ENCODE measurements at places on chromosomes 7 and 10.

DNA sequence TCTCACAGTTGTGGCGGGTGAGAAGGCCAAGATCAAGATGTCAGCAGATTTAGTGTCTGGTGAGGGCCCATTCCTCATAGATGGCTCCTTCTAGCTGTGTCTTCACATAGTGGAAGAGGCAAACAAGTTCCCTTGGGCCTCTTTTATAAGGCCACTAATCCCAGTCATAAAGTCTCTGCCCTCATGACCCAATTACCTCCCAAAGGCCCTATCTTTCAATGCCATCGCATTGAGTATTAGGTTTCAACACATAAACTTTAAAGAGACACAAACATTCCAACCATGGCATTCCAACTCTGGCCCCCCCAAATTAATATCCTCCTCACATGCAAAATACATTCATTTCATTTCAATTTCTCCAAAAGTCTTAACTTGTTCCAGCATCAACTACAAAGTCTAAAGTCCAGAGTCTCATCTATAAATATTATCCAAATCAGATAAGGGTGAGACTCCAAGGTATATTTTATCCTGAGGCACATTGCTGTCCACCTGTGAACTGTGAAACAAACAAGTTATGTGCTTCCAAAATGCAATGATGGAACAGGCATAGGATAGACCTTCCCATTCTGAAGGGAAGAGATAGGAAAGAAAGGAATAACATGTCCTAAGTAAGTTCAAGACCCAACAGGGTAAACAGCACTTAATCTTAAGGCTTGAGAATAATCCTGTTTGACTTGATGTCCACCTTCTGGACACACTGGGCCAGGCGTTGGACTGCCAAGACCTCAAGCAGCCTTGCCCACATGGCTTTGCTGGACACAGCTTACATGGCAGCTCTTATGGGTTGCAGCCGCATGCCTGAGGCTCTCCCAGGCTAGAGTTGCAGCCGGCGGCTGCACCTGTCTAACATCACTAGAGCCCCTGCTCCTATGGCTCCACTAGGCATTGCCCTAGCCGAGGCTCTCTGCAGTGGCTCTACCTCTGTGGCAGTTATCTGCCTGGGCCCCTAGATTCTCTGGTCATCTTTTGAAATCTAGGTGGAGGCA is 312.8 kb downstream of the TNS3 start:
- DNase-seq: no peak

GRCh38 chr10:118251791-118252190 is 90.3 kb downstream of the FAM204A start:
- DNase-seq: no peak

GRCh38 chr10:13743101-13743693 is 156.4 kb downstream of the PRPF18 start:
- DNase-seq: no peak

DNA sequence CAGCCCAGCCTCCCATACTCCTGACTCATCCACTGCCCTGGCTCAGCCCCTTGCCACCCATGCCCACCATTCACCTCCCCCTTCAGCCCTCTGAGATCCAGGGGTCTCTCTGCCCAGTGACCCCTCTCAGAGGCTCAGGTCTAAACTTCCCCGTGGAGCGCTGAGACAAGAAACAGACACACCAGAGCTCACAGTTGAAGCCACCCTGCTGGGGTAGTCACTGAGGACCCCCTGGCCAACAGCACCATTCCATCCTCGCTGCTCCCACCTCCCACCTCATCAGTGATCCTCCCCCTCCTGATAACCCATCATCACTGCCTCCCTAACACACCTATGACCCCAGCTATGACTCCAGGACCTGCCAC is 100.7 kb downstream of the GRID1 start:
- DNase-seq: no peak

DNA sequence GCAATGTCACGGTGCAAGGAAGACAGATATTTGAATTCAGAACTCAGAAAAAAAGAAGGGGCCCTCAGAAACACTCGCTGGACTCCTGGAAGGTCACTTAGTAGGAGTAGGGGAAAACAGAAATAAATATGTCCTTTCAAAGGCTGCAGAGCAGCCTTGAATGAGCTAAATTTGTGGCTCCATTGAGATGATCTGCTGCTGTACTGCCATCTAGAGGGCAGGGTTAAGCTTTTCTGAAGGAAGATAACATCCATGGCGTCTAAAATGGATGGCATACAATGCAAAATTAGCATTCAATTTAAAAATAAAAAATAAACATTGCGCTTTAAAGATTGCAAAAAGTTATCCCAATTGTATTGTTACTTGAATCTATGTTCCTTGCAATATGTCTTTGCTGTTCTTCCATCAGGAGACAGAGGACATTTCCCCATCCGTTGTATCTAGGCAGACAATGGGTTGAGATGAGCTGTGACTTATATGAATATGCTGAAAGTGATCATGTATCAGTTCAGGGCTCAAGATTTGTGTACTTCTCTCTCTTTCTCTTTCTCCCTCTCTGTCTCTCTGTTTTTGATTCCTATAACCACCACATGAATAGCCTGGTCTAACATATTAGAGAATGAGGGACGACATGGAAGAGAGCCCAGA is 642.2 kb downstream of the SH2D4B start:
- DNase-seq: no peak

DNA sequence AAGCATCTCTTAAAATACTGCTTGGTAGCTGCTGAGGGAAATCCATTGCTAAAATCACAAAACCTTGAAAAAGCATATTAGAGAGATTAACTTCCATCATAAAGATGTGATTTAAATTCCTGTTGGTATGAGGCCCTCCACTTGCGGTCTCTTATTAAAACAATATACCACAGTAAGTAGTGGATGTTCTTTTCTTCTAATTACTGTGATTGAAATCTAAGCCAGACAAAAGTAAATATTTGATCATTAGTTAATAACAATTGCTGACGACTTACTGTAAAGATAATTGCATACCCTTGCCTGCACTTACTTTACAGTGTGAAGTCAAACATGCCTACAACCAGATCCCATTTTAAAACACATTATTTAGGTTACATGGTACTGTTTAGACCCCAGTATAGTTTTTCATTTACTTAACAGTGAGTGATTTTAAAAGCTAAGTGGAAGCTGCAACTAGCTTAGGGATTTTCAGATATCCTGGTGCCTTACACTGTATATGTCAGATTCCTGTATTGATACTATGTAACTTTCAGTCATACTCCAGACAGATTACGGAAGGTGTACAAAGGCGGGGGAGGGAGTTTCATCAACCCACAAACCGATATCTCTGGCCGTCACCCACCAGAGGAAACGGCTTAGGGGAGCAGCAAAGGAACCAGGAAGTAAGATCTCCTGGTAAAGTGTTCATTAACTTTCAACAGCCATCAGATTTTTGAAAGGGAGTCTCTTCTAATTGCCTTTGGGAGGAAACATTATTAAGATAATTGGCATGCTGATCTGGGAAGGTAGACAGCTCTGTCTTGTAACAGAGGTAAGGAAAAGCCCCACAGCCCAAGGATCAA is 986 bp downstream of the NRP1 start:
- no peak for DNase-seq

- no peak for DNase-seq
Observed at GRCh38 chr10:131876017-131876416, 24.8 kb upstream of the PPP2R2D start.

- DNase-seq: no peak
Observed at GRCh38 chr10:37222046-37222445, 96.6 kb downstream of the ANKRD30A start.

GRCh38 chr7:51251290-51251689 is 65.3 kb downstream of the COBL start:
- no peak for DNase-seq

GRCh38 chr7:22572292-22572691 is 72.3 kb upstream of the STEAP1B start:
- no peak for DNase-seq

- no peak for DNase-seq
Observed at GRCh38 chr7:14875941-14876587, 26.5 kb downstream of the DGKB start.

- no peak for DNase-seq
Observed at GRCh38 chr7:33873981-33874750, 31.2 kb upstream of the BMPER start.

DNA sequence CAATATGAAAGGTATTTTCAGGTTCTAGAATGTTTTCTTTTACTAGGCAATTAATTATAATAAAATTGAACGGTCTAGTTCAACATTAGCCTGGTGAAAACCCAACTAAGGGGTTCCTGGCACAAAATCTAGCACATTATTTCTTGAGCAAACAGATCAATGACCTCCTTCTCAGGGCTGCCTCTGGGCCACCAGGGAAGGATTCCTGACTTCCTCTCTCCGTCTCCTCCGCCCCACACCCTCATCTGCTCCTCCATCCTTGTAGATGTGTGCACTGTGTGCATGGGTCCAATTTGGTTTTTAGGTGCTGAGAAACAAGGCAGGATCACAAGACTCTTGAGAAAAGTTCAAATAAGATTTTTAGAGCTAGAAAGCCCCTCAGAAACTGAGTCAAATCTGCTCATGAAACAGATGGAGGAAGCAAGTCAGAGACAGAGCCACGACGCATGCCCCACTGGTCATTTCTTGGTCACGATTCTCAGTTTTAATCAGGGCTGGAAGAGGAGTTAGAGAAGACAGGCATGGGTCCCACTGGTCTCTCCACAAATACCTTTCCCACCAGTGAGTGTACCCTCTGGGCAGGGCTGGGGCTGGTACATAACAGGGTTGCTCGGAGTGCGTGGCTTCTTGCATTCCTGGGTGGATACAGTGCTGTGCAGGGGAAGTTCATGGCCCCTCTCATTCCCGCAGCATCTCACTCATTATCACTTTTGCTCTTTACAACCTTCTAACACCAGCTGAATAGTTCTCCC is 3.8 kb downstream of the TRPV6 start:
- DNase-seq: no peak

DNA sequence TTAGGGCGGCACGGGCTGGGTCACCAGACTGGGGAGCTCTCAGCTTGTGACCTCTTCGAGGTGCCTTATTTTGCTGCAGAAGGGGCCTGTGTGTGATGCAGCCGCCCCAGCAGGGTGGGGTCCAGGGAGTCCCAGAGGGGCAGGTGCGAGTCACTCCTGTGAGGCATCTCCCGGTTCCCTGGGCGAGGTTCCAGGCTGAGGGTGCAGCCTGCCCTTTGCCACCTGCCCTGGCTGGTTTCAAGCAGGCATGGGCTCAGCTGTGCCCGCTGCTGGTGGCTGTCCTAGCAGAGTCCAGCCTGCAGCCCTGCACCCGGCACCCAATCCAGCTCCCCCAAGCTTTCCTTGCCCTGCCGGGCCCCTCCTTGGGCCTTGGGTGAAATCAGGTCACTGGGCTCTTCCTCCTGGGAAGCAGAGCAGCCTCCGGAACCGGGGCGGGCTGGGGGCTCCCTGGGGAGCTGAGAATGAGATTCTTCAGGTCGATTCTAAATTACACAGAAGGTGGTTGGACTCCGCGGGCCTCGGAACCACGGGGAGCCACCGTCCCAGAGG is 64.8 kb downstream of the PWWP2B start:
- no peak for DNase-seq

- no peak for DNase-seq
Observed at GRCh38 chr7:41880107-41880506, 177.2 kb upstream of the INHBA start.

DNA sequence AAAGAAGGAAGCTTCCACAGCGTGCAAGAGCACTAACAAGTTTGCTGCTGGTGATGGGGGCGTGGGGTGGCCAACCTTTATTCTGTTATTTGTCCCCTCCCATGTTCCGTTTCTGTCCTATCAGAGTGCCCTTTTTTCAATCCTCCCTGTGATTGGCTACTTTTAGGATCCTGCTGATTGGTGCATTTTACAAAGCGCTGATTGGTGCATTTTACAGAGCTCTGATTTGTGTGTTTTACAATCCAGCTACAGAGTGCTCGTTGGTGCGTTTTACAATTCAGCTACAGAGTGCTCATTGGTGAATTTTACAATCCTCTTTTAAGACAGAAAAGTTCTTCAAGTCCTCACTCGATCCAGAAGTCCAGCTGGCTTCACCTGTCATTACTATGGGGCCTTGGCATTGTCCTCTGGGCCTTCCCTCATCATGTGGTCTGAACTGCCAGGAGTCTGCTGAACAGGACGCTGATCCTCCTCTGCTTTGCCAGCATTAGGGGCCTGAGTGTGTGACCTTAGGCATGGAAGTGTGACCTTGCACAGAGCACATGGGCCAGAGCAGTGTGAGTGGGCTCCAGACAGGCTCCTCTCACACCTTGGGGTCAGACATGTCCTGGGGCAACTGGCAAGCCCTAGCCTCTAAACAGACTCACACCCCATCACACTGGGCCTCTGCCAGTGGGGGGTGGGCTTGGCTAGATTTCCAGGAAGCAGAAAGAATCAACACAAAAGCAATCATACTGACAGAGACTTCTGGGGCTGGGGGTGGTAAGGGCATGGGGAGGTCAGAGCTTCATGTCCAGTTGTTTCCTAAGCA is 167.4 kb downstream of the PTPN20 start:
- DNase-seq: no peak

- no peak for DNase-seq
Observed at GRCh38 chr10:31762316-31762715, 166.3 kb downstream of the ARHGAP12 start.

DNA sequence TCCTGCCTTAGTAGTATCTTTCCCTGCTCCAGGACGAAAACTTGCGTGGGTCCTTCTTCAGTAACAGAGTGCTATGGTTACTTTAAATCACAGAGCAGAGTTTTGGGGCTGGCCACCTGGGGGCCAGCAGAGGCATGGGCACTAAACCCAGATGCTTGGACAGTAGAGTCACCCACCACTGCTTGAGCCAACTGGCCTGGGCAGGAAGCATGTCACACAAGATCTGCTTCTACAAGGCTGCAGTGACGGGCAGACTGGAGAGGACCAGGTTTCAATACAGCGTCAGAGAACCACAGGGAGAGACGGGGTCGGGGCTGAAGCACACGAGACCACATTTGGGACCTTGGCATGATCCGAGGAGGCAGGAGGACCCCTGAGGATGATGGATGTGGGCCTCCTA is 14.3 kb upstream of the DMBT1 start:
- DNase-seq: no peak

DNA sequence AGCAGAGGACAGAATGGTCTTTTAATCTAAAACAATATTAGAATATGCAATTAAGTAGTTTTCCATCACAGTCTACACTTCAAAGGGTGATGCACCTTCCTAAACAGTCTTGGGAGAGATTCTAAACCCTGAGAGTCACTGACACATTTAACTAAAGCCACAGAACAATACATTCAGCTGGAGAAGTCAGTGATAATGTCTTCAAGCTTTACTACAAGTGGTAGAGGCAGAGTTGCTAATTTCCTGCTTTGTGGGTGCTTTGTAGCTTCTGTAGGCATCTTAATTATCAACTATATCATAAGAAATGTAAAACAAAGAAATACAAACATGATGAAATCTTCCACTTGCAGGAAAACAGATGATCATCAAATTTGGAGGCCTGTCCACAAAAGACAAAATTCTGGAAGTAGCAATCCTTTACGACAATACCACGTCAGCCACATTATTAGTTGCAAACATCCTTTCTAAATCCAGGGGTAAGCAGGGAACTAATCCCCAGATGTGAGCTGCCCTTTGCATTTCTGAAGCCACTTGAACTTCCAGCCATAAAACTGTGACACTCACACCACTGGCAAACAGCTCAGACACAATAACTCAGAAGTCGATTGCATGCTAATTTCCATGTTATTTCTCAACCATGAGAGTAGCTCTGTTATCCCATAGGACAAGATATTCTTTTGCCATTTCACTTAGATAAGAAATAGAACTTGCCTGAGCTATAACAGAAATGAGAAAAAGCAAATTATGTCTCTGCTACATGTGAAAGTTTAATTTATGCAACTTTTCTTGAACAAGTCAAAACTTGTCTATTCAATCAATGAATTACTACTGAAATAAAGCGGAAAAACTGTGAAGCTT is 212.2 kb downstream of the FAM107B start:
- DNase-seq: no peak

- no peak for DNase-seq
Observed at GRCh38 chr7:23380961-23381360, 81.8 kb downstream of the MALSU1 start.
